ENCODE measurements at places on chromosomes 6 and 20.

GRCh38 chr20:41467690-41468089, 101.1 kb upstream of the EMILIN3 start:
- DNase-seq, result no peak

- no peak for DNase-seq
Observed at GRCh38 chr6:114187563-114187962, 155.3 kb downstream of the HS3ST5 start.

GRCh38 chr6:151502499-151502898, 8.7 kb downstream of the CCDC170 start:
- no peak for DNase-seq

DNA sequence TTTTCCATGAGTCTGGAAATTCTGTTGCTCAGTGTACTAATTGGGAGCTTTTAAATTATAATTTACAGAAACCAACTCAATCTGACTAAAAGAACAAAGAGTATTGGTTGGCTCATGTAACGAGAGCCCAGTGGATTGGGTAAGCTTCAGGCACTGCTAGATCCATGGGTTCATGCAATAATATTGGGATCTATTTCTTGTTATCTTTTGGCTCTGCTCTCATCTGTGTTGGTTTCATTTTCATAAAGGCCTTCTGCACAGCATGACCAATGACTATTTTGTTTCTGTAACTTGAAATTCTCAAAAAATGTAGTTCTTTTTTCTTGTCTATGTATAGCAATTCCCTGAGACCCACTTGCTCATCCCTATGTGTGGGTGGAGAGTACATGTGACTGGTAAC, 12.0 kb downstream of the SLC2A10 start:
- no peak for DNase-seq

GRCh38 chr20:33443512-33444239, at the start of gene SNTA1:
TSS of gene SNTA1 (minus strand) at chr20:33443763. CDS start at chr20:33443620, 143 bp downstream.
- peak; percentile 63 for DNase-seq

- no peak for DNase-seq
Observed at GRCh38 chr6:78841111-78841510, 26.2 kb upstream of the IRAK1BP1 start.

GRCh38 chr6:131574133-131574532, 1.1 kb downstream of the ARG1 start:
- DNase-seq, result no peak

GRCh38 chr20:32849577-32849976, 9.1 kb upstream of the EFCAB8 start:
- DNase-seq, result no peak

- DNase-seq, result no peak
Observed at GRCh38 chr6:139423037-139423703, 48.7 kb upstream of the CITED2 start.

DNA sequence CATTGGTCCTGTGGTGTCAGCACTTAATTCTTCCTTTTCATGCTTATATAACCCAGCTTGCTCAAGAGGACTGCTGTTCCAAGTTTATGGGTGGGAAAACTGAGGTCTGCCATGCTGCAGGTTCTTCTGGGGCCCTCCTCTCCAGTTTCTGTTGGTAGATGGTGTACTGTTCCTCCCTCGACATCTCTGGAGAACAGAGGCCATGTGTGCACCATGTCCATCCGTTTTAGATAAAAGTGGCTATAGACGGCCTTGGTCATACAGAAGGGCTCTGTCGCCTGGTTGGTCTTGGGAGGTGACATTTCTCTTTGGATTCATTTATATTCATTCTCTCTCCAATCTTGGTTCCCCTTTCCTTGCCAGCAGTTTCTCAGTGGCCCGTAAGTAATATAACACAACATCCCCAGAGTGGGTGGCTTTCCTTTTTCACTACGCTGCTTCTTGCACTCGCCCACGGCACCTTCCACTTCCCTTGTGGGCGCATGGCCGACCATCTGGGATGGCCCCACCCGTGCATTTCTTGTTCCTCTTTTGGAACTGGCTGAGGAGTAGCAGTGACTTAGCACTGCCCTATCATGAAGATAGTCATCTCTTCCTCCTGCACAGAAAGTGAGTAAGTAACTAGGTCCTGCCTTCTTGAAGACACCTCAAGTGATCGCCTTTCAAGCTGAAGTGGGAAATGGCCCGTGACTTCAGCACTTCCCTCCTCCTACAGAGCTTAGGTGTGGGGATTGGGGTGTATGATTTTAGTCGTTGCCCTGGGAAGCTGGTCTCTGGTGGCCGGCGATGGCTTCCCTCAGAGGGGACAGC, 94.2 kb downstream of the RREB1 start:
- peak; percentile 87 for DNase-seq

GRCh38 chr6:1336246-1336843, 24.4 kb downstream of the FOXQ1 start:
- no peak for DNase-seq

DNA sequence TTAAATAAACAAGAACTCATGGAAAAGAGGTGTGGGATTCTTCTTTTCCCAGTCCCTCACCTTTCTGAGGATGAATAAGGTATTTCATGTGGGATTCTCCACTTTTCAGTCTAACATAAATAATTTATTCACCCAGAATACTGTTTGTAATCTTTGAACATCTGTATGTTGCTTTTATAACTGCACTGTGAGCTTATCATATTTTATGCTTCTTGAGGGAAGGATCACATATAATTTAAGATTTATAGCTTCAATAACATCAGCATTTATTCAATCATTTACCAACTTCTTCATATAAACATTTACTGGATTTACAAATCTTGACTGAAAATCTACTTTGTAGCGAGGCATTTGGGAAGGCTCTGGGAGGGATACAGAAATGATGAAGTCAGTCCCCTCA, 154.2 kb upstream of the KCNK16 start:
- no peak for DNase-seq

DNA sequence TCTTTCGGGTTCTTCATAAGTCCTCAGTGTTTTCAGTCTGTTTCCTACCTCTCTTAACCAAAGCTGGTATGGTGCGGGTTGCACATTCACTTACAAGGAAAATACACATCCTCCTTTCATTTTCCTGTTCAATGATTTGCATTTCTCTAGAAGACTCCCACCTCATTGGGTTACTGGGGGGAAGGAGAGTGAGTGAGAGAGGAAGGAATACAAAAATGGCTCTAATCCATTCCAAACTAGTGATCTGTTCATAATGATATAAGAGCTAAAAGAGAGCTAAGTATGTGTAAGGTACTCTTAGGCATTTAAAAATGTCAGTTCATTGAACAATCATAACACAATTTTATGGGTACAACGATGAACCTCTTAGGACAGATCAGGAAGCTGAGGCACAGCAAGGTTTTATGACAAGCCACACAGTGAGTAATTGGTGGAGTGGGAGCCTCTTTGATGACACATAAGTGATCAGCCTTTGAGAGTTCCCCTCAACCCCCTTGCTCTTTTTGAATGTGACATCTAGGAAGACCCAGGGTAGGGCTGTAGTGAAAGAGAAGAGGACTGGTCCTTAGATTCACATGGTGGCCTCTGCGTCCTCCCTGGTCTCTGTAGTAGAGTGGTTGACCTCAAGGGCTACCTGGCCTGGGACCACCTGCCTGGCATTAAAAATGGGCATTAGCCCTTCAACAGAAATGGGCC, 328.4 kb upstream of the SOX4 start:
- DNase-seq, result no peak

GRCh38 chr20:19992996-19993908, 23.9 kb upstream of the NAA20 start:
- no peak for DNase-seq

DNA sequence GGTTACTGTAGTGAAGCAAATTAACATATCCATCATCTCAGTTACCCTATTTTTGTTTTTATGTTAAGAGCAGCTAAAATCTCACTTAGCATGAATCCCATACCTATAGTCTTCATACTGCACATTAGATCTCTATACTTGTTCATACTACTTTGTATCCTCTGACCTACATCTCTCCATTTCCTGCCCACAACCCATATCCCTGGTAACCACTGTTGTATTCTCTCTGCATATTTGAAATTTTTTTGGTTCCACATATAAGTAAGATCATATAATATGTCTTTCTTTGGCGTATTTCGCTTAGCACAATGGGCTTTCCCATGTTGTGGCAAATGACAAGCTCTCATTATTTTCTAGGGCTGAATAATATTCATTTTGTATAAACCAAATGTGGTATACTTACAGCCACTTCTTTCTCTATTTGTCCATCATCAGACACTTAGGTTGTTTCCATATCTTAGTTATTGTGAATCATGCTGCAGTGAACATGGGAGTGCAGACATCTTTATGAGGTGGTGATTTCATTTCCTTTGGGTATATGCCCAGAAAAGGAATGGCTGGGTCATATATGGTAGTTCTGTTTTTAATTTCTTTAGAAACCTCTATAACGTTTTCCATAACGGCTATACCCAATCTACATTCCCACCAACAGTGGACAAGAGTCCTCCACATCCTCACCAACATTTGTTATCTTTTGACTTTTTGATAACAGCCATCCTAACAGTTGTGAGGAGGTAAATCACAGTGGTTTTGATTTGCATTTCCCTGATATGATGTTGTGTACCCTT, 39.8 kb downstream of the BACH2 start:
- no peak for DNase-seq

DNA sequence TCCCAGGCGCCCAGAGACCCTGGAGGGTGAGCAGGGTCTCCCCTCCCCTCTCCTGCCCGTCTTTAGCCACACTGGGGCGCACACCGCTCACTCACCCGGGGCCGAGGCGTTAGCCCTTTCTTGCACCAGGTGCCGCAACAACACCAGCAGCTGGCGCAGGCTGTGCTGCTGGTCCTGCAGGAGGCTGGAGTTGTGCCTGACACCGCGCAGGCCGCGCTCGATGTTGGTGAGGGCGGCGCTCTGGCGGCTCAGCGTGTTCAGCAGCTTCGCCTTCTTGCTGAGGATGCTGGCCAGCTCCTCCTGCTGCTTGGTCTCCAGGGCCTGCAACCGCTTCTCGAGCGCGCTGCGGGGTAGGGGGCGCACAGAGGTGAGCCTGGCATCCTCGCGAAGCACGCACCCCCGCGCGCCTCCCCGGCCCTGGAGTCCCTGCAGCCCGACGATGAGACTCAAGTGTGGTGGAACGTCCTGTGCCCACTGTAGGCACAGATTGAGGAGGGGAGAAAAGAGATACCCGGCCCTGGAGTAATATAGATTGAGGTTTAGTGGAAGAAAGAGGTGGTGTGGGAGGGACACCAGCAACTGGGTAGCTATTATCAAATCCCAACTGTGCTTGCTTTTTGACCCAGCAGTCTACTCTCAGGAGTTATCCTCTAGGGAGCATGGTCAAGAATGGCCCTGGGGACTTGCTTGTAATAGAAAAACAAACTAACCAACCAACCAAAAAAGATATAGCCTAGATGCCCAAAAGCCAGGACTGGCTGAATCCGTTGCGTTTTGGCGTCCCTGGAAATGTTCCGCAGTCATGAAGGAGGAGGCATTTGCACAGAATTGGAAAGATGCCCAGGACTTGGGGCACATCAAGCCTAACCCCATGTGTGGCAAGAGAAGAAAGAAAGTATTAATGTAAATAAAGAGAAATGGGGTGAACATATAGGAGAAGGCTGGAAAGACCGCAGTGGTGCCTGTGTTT, 30.9 kb downstream of the ANGPT4 start:
- peak; percentile 5 for DNase-seq

DNA sequence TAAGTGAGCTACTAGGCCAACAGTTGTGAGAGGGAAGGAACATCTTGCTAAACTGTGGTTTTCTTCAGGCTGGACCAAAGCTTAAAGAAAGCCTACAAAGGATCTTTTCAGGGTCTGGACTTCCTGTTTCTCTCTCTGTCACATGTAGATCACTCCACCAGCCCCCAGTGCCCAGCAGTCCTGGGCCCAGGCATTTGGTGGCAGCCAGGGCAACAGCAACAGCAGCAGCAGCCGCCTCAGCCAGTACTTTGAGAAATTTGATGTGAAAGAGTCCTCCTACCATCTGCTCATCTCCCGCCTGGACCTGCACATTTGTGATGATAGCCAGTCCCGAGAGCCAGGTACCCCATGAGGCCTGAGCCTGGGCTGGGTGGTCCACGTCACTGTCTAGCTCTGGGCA, 44.1 kb downstream of the BLTP3A start:
- peak; percentile 11 for DNase-seq

- peak; percentile 86 for DNase-seq
Observed at GRCh38 chr6:108782179-108783041, 65.8 kb upstream of the ARMC2 start.

DNA sequence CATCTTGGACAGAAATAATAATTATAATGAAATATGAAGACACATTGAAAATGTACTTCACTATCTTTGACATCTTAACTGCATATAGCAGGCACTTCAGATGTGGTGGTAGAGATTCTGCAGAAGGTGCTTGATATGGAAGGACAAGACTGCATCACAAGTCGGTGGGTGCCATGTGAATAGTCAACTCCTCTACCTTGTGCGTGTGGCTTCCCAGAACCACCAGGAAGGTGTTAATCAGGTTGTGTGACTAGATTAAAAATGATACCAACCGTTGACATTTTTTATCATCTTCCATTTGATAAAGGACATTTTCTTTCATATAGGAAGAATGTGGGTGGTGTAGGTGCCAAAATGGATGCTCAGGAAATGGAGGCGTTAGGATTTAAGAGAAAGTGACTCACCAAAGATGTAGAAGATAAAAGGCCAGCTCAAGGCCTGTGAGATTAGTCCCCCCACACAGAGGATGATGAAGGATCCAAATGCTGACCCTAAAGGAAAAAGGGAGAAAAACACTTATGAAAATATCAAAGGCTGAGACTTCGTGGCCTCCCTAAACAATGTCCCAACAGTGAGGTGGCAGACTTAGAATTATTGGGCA, 12.3 kb downstream of the SLC17A2 start:
- no peak for DNase-seq

GRCh38 chr6:98967616-98968015, 19.9 kb upstream of the FBXL4 start:
- no peak for DNase-seq

DNA sequence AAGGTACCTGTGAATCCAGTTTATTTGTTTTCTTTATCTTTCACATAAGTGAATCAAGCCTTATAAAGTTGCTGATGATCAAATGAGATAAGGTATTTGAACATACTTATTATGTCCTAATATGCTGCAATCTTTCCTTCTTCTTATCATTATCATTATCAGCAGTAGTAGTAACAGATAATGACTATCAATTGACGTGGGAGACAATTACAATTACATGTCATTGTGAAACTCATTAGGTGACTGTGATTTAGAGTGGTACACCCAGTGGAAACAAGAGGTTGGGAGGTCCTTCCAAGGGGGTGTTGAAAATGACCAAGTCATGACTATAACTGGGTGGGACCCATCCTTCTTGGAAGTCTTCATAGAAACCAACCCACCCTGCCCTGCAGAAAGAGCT, 2.8 kb downstream of the CLIC5 start:
- DNase-seq, result no peak

GRCh38 chr6:33497157-33497556, 42.8 kb downstream of the ZBTB9 start:
- DNase-seq, result no peak
